ENCODE measurements at places on chromosomes 12 and 14.

- peak; percentile 12 for DNase-seq
These were observed 481.8 kb downstream of the TMEM117 start for GRCh38 chr12:44317651-44318126.

DNA sequence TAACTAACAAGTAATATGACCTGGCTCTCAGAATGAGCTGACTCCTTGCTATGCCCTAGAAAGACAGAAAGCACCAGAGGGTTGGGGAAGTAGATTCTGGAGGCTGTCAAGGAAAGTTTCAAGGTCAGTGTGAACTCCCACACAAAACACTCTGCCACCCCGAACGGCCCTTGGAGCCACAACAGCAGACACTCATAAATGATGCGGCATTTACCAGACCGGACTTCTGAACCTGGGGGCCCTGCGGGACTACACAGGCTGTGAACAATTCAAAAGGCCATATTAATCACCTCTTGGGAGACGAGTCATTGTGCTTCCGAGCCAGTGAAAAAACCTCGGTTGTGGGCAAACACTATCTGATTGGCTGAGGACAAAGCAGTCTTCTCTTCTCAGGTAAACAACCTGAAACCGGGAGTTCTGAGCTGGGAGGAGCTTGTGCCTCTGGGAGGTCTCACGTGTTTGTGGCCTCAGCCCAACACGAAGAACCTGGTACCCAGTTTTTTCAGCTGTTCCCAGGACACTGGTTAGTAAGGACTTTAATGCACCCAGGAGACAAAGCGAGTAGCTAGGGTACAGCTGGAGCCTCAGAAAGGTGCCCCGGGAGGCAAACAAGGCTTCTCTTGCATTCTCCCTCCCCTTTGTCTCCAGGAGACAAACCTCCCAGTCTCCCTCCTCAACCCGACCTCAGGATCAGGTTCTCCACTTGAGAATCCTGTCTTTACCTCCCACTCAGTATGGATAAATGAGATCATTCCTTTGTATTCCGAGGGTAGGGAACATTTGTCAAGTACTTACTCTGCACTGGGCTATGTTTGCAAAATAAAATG is 35.3 kb downstream of the VWF start:
- DNase-seq = no peak

DNA sequence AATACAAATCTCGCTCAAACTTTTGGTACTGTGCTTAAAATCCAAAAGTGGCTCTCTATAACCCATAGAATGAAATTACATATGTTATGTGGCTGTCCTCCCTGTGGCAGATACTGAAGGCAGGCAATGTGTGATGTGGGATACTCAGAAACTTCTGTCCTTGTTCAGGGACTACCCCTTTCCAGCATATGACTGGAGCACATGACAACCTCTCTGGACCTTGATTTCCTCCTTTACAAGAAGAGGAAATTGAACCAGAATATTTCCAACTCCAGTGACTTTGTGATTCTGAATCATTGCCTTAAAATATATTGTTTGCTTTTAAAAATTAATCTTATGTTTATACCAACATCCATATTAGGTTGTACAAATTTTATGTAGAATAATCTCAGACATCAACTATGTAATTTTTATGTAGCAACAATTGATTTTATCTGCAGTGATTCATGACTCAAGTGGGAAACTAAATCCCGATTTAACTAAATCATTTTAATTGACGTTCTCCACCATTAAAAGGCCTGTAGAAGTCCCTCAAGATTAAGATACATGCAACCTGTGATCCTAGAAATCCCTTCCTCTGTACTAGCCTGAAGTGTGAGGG is 162.4 kb downstream of the AKAP6 start:
- DNase-seq = no peak

DNA sequence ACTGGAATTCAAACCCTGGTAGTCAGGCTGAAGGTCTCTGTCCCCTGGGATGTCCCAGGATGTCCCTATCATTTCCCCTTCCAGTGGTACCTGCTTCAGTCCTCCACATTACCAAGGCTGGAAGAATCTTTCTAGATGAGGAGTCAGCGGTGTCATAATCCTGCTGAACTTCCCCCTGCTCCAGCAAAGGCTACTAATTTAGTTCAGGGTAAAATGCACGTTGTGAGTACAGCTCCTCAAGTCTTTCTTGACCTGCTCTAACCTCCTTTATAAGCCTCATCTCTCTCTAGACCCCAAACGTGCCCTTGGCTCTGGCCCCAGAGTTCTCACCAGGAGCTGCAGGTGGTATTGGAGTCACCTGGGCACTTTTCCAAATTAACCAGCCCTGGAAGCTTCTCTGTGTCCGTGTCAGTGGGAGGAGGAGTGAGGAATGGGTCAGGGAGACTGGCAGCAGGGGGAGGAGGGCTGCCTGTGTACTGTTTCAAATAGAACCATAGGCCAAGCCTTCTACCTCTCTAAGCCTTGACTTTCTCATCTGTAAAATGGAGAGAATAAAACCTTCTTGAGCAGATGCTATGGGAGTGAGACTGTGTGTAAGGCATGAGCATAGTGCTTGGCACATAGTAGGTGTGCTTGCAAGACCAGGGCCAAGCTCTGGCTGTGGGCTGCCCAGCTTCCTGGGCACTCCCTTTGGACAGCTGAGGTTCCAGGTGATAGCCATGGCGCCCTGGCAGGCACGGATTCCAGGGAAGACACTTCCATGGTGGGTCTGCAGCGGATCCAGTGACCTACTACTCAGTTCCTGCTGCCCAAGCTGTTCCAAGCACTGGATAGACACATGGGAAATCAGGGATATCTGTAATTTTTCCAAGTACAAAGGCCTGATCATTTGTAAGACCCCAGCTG is 24.5 kb downstream of the ASB2 start:
- DNase-seq = no peak

- DNase-seq = no peak
These were observed 12.8 kb downstream of the CHPT1 start for GRCh38 chr12:101710288-101710687.

DNA sequence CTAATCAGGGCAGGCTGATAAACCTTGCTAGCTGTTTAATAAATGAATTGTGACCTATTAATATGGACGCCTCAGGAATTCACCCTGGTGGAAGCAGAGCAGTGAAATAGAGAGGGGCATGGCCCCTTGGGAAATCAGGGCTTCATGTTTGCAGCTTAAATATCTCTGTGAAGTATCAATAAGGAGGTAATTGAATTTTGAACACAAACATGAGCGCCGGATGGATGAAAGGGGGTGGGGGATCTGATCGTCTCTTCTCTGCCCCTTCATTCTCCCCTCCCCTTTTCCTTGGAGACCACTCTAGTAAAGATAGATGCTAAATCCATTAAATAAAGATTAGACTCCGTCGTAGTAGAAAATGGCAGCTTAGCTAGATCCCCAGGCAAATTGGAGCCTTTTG is 70.5 kb downstream of the LIN52 start:
- no peak for DNase-seq

GRCh38 chr12:1162081-1162760 is 171.2 kb downstream of the ERC1 start:
- DNase-seq = no peak

DNA sequence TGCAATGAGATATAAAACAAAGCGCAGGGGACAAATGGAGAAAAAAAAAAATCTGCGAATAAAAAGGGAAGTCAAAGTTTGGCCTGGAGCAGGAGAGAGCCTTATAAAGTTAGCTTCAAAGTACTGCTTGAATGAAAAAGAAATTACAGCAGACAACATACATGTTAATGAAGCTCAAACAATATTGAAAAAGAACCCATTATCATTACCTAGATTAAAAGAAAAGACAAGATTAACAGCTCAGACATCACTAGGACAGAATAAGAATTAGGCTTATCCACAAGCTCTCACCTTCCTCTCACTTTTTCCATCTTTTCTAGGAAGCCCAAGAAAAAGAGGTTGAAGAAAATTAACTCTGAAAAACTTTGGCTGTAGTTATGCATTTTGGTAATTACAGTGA is 503.5 kb downstream of the ETNK1 start:
- no peak for DNase-seq

GRCh38 chr14:20427231-20428009 is 8.5 kb downstream of the KLHL33 start:
- DNase-seq = peak; percentile 74

DNA sequence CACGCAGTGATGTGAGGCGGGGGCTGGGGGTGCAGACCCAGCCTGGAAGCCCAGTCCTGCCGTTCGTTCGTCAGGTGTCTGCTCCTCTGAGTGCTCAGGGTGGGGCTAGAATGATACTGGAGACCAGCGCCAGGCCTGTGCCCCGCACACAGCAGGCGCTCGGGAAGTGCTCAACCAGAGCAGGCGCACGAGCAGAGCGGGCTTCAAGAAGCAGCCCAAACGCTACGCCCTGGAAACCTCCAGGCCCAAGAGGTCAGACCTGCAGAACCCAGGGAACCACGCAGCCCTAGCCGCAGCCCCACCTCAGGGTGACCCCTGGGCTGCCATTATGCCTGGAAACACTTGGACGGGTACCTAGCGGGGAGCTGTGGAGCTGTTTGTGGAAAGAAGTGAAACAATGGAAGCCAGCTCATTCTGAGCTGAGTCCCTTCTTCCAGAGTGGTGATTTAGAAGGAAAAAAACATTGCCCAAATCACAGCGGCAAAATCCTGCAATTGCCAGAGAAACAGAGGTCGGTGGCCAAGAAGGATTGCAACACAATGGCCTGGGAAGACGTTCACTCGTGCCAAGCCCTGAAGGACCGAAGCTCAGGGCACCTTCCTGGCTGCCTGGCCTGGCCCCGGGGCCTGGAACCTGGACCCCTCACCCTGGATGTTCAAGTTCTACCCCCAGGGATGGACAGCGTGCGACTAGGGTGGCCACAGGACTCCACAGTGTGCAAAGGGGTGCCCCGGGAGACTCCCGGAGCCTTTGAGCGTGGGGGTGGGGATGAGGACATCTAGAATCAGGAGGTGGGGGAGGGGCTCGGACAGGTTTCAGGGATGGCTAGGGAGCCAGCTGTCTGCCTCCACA is 40.4 kb upstream of the DIO3 start:
- DNase-seq = no peak

GRCh38 chr12:29673346-29673745 is 110.4 kb downstream of the TMTC1 start:
- DNase-seq = no peak

DNA sequence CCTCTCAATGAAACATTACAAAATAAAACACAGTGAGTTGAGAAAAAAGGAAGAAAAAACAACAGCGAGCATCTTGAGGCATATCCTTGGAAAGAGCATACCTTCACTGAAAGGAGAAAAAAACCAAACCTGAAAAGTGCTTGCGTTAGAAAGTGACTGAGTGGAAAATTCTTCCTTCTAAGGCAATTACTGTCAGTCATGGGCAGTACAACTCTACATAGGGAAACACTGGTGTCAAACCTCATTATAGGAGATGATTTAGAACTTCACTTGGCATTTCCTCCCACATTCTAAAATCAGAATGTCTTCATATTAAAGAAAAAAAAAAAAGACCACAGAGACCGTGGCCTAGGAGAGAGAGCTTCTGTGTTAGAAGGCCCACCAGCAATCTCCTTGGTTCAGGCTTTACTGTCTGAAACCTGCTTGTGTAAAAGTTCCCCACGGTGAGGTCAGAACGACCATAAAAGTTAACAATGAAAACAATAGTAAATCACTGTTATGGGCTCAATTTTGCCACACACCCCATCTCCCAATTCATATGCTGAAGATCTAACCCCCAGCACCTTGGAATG is 91.1 kb upstream of the CRY1 start:
- no peak for DNase-seq

DNA sequence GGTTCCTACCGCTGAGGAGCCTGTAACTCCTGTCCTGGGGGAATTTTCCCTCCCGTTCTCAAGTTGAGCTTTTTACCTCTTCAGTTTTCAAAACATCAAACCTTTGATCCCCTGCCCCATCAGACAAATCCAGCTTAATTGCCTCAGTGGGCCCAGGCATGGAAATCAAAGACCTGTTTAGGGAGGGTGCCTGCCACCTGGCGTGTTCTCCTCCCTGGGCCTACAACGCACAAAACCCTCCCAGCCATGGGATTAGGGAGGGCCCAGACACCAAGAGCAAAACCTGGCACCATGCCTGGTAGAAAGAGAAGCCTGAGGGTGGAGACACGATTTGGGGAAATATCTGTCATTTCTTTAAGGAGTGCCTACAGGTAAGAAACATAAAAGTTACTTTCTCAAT is 672.9 kb downstream of the BCL11B start:
- no peak for DNase-seq

- no peak for DNase-seq
These were observed 1366.5 kb downstream of the AACS start for GRCh38 chr12:126431767-126432166.

DNA sequence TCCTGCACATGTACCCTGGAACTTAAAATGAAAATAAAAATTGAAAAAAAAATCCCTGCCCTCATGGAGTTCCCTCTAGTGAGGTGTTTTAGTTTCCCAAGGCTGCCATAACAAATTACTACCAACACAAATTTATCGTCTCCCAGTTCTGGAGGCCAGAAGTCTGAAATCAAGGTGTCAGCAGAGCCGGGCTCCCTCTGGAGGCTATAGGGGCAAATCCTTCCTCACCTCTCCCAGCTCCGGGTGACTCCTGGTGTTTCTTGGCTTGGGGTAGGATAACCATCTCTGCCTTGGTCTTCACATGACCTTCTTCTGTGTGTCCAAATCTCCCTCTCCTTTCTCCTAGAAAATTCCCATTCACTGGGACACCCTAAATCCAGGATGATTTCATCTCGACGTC is 50.1 kb downstream of the PLXNC1 start:
- no peak for DNase-seq

DNA sequence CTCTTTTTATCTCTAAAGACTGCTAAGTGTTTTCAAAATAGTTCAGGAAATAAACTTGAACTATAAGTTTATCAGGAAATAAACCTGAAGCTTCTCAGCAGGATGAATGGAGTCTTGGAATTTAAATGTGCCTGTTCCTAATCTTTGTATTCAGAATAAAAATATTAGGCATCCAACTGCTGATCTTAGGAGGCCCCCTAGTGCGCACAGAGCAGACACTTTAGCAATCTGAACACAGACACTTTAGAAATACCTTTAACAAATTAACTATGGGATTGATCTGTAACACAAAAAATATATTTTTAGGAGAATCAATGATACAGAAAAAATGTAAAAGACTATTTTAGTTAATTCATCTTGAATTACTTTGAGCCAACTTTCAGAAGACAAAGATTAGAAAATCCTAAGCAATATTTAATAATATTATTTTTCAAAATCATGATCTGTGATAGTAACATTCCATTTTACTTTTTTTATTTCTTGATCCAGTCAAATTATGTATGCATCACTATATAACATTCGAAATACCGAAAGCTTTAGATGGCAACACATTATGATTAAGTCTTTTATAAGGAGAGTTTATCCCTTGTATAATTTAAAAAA is 80.9 kb downstream of the SLC41A2 start:
- no peak for DNase-seq

DNA sequence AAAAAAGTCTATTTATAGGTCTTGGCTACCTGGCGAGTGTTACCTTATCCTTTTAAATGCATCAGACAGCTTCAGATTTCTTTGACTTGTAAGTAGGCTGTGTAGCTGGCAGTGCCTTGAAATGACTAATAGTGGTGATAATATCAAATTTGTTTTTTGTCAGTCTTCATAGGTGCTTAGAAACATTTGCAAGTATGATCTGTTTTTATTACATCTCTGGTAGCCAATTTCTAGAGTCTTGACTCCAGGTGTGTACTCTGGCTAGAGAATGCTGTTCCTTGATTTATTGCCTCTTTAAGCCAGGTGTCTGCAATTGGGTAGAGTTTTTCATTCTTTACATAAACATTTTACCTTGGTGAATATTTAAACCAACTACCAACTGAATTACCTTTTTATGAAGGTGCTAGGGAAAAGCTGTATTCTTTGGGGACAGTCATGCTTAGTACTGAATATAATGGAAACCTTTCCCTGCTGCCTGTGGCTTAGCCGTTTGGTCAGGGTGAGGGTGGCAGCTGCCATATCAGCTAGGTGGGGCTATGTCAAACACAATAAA is 32.6 kb downstream of the MLXIP start:
- DNase-seq = no peak

- DNase-seq = no peak
These were observed 259.5 kb downstream of the MSRB3 start for GRCh38 chr12:65537978-65538377.
